Ascending aorta (tissue), 2 donors: ENCODE measurements at places on chromosomes 1 and 21.

- DNase-seq: no peak
These were observed 6.3 kb upstream of the PRDM15 start for GRCh38 chr21:41885341-41886024.

DNA sequence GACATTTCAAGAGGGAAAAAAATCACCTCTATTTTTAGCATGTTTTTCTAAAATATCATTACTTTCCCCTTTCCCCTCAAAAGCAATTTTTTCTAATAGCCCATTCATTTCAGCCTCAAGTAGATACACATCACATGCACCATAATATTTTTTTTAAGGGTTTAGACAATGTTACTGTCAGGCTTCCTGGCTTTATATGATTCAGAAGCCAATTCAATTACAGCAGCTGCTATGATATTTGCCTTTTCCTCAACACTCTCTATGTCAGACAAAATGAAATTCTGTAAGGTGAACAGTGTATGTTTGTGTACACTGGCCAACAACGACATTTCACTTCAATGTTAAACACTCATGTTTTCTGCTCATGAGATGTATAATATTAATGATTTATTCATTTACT lies 46.5 kb downstream of the OMA1 start:
- DNase-seq: no peak

GRCh38 chr1:219876798-219877209 lies 51.6 kb downstream of the SLC30A10 start:
- DNase-seq: no peak

GRCh38 chr1:157113631-157114030 lies 14.0 kb upstream of the ETV3L start:
- DNase-seq: no peak

DNA sequence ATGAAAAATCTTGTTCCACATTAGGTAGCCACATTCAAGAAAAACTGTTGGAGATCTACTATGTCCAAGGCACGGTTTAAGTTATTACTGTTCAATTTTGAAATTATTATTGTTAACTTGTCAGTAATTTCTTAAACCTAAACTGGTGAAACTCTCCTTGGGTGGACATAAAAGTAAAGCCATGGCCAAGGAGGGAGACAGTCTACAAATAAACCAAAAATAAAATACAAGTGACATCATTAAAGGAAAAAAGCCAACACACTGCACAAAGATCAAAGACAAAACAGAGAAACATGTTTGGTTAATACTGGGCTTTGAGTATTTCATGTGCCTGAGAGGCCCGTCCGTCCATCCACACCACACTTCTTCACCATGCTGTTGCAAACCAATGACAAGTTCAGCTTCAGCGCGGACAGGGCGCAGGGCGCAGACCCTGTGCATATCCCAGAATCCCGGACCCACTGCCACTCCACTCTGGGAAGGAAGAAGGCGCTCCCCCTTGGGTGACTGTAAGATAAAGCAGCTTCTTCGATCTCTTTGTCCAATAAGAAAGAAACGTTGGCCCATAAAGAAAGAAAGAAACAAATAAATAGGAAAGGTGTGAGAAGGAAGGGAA lies 918 bp upstream of the RASAL2 start:
- no peak for DNase-seq

DNA sequence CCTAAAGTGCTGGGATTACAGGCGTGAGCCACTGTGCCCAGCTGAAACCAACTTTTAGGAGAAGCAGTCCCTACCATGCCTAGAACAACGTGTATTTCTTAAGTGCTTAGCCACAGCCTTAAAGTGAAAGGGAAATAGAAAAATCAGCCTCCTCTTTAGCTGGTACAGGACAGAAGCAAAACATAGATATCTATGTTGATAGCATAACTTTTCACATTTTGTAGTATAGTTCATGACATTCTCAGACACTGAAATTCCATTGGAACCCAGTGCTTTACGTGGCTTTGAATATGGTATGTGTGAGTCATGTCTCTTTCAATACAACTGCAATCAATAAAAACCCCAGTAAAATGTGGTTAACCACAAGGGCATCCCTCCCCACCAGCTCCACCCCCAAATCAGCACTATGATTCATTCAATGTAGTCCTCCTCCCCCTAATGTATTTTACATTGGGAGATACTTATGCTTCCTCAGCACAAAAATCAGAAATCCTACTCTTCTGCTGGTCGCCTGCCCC lies 32.1 kb downstream of the TGFB2 start:
- DNase-seq: no peak

DNA sequence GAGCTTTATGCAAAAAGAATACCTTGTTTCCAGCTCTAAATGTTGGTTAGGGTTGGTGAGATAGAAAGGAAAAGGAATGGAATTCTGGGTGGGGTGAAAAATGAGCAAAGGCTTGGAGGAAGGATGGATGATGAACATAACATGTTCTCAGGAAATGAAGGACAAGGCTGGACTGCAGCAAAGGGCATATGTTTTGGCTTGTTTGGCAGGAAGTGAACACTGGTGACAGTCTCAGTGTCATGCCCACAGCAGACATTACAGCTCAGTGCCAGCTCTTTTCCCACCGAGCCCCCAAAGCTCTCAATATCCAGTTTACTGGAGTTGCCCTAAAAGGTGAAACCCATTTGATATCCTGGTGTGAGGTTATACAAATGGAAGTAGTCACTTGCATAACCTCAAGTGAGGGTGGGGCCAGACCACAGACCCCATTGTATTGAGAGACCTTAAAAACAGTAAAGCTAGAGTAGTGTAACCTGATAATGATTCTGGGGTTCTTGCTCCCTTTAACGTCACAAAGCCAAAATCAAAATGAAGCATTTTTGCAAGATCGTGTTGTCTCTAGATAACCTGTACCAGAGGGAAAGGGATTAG lies 270.6 kb downstream of the NFIA start:
- DNase-seq: no peak

GRCh38 chr1:38586993-38587646 lies 272.5 kb downstream of the RRAGC start:
- DNase-seq: peak; percentile 50

DNA sequence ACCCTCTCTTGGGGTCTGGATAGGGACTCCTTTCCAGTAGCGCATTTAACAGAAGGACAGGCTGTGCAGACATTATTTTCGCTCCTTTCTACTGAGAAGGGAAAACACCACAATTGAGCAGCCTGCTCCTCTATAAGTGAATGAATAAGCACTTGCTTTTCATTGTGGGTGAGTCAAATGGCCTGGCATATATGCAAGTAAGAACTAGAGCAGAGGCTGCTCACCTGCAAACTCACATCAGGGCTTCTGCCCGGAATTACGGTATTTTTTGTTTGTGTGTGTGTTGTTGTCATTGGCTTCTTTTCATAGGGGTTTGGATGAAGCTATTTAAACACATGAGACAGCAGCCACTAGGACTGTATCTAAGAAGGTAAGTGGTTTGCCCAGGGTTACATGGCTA lies 200.1 kb upstream of the CAMK1G start:
- DNase-seq: no peak

DNA sequence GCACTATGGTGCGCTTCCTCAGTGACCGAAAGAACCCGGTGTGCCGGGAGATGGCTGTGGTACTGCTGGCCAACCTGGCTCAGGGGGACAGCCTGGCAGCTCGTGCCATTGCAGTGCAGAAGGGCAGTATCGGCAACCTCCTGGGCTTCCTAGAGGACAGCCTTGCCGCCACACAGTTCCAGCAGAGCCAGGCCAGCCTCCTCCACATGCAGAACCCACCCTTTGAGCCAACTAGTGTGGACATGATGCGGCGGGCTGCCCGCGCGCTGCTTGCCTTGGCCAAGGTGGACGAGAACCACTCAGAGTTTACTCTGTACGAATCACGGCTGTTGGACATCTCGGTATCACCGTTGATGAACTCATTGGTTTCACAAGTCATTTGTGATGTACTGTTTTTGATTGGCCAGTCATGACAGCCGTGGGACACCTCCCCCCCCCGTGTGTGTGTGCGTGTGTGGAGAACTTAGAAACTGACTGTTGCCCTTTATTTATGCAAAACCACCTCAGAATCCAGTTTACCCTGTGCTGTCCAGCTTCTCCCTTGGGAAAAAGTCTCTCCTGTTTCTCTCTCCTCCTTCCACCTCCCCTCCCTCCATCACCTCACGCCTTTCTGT lies 7.3 kb upstream of the PIGV start:
- DNase-seq: no peak

GRCh38 chr1:205073511-205073910 lies 10.7 kb downstream of the TMEM81 start:
- DNase-seq: no peak

GRCh38 chr21:30646904-30647414 lies 4.3 kb downstream of the KRTAP20-3 start:
- no peak for DNase-seq

DNA sequence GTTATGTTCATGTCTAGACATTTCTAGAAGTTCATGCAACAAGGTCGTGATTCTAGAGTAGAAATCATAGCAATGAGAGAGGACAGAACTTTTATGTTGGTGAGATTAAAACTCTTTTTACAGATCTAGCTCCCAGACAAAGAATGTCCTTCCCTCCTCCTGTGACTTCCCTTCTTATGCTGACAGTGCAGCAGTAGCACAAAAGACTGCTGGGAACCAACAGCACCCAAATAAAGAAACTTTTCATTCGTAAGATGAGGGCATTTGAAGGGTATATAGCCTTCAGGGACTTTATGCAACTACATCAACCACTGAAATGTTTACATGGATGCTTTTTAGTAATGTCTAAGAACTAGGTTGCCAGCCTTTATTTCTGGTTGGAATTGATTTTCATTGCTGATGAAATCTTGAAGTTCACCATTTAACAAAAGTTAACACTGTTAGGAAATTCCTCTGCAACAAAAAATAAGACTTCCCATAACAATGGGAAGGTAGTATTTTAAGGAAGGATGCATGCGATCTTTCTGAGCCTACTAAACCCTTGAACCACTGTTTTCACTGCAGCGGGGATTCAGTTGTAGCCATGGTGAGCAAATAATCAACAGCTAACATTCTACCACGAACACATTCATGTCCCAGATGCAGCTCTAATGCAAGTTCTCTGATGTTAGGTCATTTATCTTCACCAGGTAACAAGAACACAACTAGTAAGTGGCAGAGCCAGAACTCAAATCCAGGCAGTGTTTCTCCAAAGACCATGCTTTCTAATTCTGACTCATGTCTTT lies 672.8 kb downstream of the PTPRC start:
- DNase-seq: no peak

DNA sequence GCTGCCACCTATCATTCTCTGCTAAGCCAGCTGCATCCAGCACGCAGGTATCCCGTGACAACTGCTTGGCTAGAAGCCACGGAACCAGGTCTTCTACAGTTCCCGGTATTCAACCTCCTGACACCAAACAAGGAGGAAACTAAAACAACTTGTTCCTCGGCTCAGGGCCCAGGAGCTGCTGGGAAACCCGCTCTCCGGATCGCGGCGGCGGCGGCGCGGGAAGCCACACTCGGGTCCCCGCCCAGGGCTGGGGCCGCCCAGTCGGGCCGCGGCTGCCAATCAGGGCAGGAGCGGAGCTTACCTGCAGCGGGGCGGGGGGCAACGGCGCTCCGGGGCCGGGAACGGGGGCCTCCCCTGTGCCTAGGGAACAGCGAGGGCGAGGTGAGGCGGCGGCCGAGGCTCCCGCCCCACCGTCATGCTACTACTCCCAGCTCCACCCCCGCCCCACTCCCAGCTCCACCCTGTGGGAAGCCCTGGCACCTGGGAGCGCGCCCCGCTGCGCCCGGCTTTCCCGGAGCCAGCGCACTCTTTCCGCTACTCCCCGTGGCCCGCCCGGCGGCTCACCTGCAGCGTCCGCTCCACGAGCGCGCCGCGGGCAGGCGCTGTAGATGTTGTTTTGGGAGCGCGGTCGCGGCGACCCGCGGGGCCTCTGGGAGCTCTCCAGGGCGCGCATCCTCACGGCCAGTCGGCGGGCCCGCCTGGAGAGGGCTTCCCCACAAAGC lies 12.1 kb downstream of the IL24 start:
- no peak for DNase-seq

GRCh38 chr21:33136847-33137502 lies 67.0 kb downstream of the OLIG1 start:
- DNase-seq: no peak

GRCh38 chr1:1217621-1218523 lies 3.9 kb upstream of the TNFRSF4 start:
- no peak for DNase-seq

GRCh38 chr1:64942675-64943074 lies 23.7 kb downstream of the JAK1 start:
- DNase-seq: no peak

- no peak for DNase-seq
These were observed 6.7 kb downstream of the ZNF496 start for GRCh38 chr1:247324923-247325322.

DNA sequence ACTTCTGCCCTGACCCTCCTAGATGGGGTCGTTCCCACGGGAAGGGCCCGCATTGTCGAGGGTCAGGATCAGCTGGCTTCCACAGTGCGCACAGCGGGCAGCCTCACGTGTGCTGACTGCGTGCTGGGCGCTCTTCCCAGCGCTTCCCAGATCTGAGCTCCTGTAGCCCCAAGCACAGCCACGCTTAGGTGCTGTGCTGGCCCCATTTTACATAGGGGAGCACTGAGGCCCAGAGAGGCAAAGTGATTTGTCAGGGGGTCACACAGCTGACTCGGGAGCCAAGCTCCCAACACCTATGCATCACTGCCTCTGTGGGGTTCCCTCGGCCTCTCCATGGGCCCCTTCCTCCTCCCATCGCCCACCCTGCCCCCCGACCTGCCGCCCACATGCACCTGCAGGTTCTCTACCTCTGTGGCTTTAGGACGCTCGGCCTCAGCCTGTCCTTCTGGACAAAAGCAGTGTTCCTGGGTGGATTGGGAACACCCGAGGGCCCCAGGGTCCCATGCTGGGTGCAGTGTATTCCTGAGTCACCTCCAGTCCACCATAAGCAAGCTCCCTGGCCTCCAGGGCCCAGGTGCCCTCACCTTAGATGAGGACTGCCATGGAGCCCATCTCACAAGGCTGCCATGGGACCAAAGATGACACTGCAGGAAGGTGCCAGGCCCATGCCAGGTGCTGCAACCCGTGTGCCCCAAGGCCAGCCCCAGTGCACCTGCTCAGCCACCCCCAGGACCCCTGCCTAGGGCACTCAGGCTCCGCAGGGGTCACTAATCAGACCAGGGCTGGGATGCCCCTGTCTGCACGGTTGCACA lies 23.3 kb downstream of the TFF3 start:
- DNase-seq: no peak

- no peak for DNase-seq
These were observed 26.1 kb downstream of the PDE9A start for GRCh38 chr21:42679319-42680057.

DNA sequence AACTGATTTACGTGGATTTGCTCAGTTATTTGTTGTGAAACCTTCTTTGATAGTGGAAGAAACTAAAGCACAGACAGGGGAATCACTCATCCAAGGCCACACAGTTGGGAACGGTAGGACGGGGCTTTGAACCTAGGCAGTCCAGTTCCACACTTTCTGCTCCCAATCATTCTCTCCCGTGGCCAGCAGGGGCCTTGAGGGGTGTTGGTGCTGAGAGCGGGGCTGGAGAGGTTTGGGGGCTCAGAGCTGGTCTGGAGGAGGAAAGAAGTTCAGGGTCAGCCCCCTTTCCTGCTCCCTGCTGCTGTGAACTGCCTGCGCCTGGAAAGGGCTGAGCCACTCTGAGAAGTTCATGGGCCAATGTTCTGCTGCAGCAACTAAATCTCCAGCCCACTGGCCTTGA lies 31.4 kb upstream of the ACTL8 start:
- DNase-seq: no peak

GRCh38 chr1:63723602-63724001 lies 50.2 kb upstream of the ROR1 start:
- DNase-seq: no peak
